Pericardium fibroblast (primary cell): ENCODE measurements at places on chromosomes 3 and 15. TPM values are rescaled to one million over a fixed set of nuclear protein-coding genes. Genes with fewer than 3 reads are reported as not detected.

ATRIP gene
- total RNA-seq: 4.2 and 5.2 TPM in 2 replicates

KLHL40 gene
- total RNA-seq: 0.17 TPM in 1 of 2 replicates, not detected in the other

PLA2G4B gene
- total RNA-seq: 0.47 and 3.4 TPM in 2 replicates

CHRNA7 gene
- not detected in 2 replicates for total RNA-seq

CCR2 gene
- total RNA-seq: not detected in 2 replicates

TJP1 gene
- 43.9 and 56.8 TPM in 2 replicates for total RNA-seq

RNF7 gene
- 80.3 and 89.5 TPM in 2 replicates for total RNA-seq

PPM1L gene
- total RNA-seq: 0.93 and 1.4 TPM in 2 replicates

ISLR2 gene
- under 0.01 and 0.09 TPM in 2 replicates for total RNA-seq

CRYGS gene
- total RNA-seq: 0.70 and 1.1 TPM in 2 replicates

SYNPR gene
- total RNA-seq: not detected in 2 replicates

MUSTN1 gene
- total RNA-seq: not detected in 2 replicates

KIF9 gene
- total RNA-seq: 3.6 and 6.0 TPM in 2 replicates

TEX55 gene
- not detected in 2 replicates for total RNA-seq

ALG1L2 gene
- not detected in 2 replicates for total RNA-seq

SAMMSON gene
- not detected in 2 replicates for total RNA-seq

LRRIQ4 gene
- not detected in 2 replicates for total RNA-seq

EFCC1 gene
- total RNA-seq: not detected in 2 replicates

DNAH12 gene
- total RNA-seq: not detected in 2 replicates

TOP2B gene
- total RNA-seq: 40.4 and 40.6 TPM in 2 replicates

CPNE9 gene
- not detected in 2 replicates for total RNA-seq

CCDC39 gene
- total RNA-seq: 0.23 TPM in 1 of 2 replicates, not detected in the other

C3orf70 gene
- total RNA-seq: 0.34 and 4.3 TPM in 2 replicates

PRRT3 gene
- total RNA-seq: 2.7 and 4.3 TPM in 2 replicates

HMCES gene
- 14.7 and 35.7 TPM in 2 replicates for total RNA-seq

TGM4 gene
- total RNA-seq: 0.17 TPM in 1 of 2 replicates, not detected in the other

GNAT1 gene
- not detected in 2 replicates for total RNA-seq

ECE2 gene
- not detected in 2 replicates for total RNA-seq

NPAP1 gene
- total RNA-seq: not detected in 2 replicates

WNT7A gene
- not detected in 2 replicates for total RNA-seq

TLR9 gene
- under 0.01 TPM in 1 of 2 replicates, not detected in the other for total RNA-seq

CRTC3 gene
- total RNA-seq: 21.8 and 25.8 TPM in 2 replicates

MORF4L1 gene
- 263 and 309 TPM in 2 replicates for total RNA-seq

DPPA4 gene
- 0.82 TPM in 1 of 2 replicates, not detected in the other for total RNA-seq

MED12L gene
- 0.12 and 0.26 TPM in 2 replicates for total RNA-seq

ITGA11 gene
- total RNA-seq: 15.3 and 16.8 TPM in 2 replicates

FSIP1 gene
- total RNA-seq: 1.7 TPM in 1 of 2 replicates, not detected in the other

MAP6D1 gene
- total RNA-seq: 2.0 and 6.9 TPM in 2 replicates

TRIM71 gene
- total RNA-seq: under 0.01 and 1.5 TPM in 2 replicates

HCLS1 gene
- 0.09 and 3.6 TPM in 2 replicates for total RNA-seq

PLA2G4E gene
- total RNA-seq: not detected in 2 replicates

CTXN2 gene
- not detected in 2 replicates for total RNA-seq

NLGN1 gene
- 4.8 and 6.5 TPM in 2 replicates for total RNA-seq

SHISA5 gene
- 153 and 189 TPM in 2 replicates for total RNA-seq

REC114 gene
- not detected in 2 replicates for total RNA-seq

BUB1B gene
- 0.43 and 1.4 TPM in 2 replicates for total RNA-seq

NCBP2 gene
- total RNA-seq: 42.4 and 43.2 TPM in 2 replicates

EHD4 gene
- total RNA-seq: 4.0 and 6.9 TPM in 2 replicates

HRG gene
- not detected in 2 replicates for total RNA-seq

IL17RB gene
- total RNA-seq: not detected in 2 replicates

ATP13A4 gene
- 0.35 TPM in 1 of 2 replicates, not detected in the other for total RNA-seq

CLASP2 gene
- 12.1 and 14.0 TPM in 2 replicates for total RNA-seq

CACNA1D gene
- total RNA-seq: 0.09 TPM in 1 of 2 replicates, not detected in the other

SV2B gene
- not detected in 2 replicates for total RNA-seq

HRH1 gene
- total RNA-seq: 4.0 and 7.5 TPM in 2 replicates
